ENCODE measurements at places on chromosomes 16 and 17.

DNA sequence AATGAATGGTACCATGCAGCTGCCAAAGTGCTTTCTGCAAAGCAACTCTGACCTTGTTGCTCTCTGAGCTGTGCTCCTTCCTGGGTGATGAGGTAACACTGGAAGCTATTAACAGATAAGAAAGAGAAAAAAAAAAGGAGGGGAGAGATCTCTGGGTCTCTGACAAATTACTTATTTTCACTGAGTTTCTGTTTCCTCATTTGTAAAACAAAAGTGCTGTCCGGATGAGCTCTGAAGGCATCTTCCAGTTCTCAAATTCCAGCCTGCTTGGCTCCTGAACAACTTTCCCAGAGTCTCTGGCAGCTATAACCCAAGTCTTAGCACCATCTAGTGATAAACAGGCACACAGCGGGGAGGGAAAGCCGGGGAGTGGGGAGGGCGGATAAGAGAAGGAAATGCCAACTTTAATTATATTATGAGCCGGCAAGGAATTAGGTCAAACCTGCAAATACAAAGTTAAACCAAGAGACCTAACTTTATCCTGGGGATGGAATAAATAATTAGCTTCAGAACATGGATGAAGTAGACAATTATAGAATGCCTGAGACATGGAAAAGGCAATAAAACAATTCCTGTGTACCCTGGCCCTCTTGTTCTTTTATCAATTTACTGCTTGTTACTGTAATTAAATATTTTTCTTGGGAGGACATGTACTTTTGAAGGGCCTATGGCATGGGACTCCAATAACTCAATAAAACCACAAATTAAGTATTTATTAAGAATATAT is 61.3 kb upstream of the KIFC3 start:
- peak; percentile 68 for DNase-seq

- DNase-seq, result no peak
Observed at GRCh38 chr17:11240041-11240840, 772 bp upstream of the SHISA6 start.

DNA sequence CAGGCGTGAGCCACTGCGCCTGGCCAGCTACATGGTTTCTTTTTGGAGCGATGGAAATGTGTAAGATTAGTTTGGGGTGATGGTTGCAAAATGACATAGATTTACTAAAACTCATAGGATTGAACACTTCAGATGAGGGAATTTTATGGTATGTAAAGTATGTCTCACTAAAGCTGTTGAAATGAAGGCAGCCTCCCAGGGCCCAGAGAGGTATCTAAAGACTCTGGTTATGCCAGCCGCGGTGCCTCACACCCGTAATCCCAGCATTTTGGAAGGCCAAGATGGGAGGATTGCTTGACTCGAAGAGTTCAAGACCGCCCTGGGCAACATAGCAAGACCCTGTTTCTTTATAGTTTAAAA is 254.9 kb downstream of the PARN start:
- DNase-seq, result no peak

DNA sequence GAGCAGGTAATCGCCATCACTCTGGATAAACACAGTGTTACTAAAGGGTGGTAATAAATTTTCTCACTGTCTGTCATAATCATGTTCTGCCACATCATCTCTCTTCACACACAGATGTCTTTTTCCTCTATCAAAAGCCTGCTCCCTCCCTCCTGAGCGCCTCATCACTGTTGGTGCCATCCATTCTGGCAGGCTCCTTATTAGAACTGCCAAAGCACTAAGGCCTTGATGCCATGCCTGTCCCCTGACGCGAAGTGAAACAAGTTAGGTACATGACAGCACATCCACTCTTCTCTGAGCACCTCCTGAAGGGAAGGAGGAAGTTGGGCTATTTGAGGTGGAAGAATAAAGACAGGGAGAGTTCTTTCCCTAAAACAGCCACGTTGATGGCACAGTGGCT is 38.2 kb upstream of the AXIN2 start:
- no peak for DNase-seq

GRCh38 chr16:71746442-71747046 is 22.0 kb upstream of the PHLPP2 start:
- DNase-seq, result peak; percentile 61

- no peak for DNase-seq
Observed at GRCh38 chr16:56479469-56479868, 28.1 kb downstream of the OGFOD1 start.

DNA sequence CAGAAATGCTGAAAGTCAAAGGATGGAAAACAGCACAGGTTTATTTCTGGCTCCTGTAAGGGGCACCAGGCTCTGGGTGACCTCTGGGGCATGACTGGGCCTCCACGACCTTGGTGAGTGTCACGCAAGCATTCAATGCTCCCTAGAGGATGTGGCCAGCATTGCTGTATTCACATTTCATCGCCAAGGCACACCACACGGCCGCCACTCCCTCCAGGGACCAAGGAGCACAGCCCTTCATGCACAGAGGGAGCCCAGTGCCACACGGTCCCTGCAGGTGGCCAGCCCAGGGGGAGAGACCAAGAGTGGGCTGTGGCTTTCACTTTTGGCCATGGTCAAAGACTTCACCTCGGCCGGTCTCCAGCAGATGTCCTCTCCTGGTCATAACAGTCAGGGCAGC is 137.4 kb upstream of the TNRC6C start:
- DNase-seq, result peak; percentile 74

GRCh38 chr17:58373923-58374322 is 21.9 kb upstream of the SUPT4H1 start:
- no peak for DNase-seq

DNA sequence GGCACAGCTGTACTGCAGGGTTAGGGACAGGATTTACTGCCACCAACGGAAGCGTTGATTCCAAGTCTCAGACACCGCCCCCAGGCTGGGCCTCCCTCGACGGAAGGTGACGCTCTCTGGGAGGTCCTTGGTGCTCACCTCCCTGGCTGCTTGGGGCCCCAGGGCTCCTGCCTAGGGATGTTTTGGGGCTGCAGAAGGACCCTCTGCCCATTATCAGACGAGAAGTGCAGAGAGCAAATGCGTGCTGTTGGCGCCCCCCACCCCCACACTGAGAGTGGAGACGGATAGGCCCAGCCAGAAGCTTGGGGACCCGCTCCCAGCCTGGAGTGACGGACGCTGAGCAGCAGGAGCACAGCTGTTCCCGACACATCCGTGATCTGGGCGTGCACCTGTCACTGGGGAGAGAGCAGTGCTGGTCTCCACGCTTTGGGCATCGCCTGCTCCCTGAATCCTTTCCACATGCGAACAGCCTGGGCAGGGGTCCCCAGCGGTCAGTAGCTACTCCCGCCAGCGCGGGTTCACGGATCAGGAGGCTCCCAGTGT is 5.1 kb upstream of the SOX8 start:
- DNase-seq, result no peak

GRCh38 chr16:89135166-89135565 is 36.4 kb upstream of the CDH15 start:
- DNase-seq, result no peak

- DNase-seq, result no peak
Observed at GRCh38 chr16:74511961-74512360, 90.7 kb upstream of the CLEC18B start.

DNA sequence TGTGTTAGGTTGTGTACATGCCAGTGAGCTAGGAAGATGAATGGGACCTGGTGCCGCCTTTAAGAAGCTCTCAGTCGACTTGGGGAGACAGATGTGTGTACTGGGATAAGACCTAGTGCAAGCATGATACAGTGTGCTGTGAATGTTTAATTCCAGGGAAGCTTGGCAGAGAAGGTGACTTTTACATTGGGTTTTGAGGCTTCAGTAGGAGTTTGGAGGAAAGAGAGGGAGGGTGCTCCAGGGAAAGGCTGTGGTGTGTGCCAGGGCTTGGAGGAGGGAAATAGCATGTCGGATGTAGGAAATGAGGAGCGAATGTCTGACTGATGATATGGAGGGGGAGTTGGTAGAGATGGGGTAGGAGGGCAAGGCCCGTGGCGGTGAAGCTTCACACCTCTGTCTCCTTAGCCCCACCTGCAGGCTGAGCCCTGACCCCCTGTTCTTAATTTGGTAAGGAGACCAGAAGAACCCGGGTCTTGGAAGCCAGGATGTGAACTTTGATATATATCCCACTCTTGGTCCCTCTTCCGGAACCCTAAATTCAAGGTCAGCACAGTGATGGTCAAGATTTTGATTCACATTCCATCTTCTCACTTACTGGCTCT is 76.6 kb downstream of the PLCG2 start:
- peak; percentile 31 for DNase-seq

DNA sequence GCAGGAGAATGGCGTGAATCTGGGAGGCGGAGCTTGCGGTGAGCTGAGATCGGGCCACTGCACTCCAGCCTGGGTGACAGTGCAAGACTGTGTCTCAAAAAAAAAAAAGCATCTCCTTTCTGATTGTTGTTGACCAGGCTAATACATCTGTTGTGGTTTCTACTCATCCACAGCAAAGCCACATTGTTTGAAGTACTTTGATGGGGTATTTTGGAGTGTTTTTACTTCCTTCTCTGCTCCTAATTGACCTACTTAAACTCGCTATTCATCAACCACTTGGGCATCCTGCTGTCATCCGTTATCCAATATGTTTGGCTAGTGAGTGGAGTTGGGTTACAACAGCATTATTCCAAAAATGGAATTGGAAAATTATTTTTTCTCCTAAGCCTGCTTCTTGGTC is 3.5 kb upstream of the CDC27 start:
- peak; percentile 33 for DNase-seq

GRCh38 chr17:835263-835662 is 53.1 kb downstream of the MRM3 start:
- no peak for DNase-seq

GRCh38 chr16:74888232-74888862 is 96.6 kb downstream of the WDR59 start:
- no peak for DNase-seq

- peak; percentile 50 for DNase-seq
Observed at GRCh38 chr17:3885970-3886369, 6.9 kb downstream of the CAMKK1 start.

- peak; percentile 58 for DNase-seq
Observed at GRCh38 chr16:785563-786535, 2.3 kb downstream of the RPUSD1 start.

- DNase-seq, result peak; percentile 72
Observed at GRCh38 chr17:51371732-51372151, 111.4 kb downstream of the UTP18 start.
